ENCODE measurements at places on chromosomes 11 and 22.

DNA sequence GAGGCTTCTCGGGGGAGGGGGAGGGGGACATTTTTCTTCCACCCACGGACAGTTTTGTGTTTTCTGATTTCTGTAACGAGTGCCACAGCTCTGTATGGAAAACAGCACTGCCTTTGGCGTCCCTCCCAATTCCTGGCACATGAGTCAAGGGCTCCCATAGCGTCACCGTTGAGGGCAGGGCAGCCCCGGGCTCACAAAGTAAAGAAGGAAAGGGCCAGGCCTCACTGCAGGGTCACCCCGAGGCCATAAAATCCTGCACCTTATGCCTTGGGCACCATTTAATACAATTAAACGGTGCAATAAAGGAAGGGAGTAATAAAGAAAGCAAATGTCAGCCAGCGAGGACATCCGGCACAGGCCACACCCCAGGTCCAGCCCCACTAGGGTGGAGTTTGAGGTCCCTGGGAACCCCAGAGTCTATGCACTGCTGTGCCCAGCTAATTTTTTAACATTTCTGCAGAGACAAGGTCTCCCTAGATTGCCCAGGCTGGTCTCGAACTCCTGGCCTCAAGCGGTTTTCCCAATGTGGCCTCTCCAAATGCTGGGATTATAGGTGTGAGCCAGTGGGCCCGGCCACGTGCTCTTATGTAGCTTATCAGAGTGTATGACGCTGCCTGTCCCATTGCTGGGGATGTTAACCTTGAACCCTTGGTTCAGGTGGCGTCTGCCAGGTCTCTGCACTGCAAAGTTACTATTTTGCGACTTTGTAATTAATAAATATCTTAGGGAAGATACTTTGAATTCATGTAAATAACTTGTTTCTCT is 13.6 kb upstream of the MUC2 start:
- no peak for DNase-seq

GRCh38 chr11:88448131-88448670 is 110.7 kb upstream of the CTSC start:
- DNase-seq = no peak

DNA sequence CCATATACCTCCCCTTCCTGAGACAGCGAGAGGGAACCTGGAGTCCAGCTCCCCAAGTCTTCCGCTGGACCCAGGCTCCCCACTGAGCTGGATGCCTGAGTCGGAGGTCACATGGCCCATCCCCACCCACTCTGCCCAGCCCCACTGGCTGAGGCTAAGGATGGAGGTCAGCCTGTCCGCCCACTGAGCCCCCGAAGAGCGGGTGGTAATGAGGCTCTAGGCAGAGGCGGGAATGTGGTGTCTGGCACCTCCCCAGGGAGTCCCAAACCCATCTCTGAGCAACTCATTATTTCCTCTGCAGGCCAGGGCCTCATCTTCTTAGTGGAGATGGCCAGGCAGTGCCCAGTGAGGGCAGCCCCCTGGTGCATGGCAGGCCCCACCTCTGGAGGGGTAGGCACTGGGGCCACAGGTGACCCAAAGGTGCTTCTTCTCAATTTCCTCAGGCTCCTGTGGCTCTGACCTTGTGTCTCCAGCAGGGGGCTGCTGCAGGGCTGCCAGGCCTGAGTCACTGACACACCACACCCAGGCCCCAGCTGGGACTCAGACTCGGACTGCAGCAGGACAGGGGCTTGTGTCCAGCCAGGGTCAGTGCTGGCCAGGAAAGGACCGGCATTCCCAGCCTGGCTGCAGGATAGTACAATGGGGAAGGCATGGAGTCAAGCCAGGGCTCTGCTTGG is 10.2 kb upstream of the PDE2A start:
- DNase-seq = no peak

DNA sequence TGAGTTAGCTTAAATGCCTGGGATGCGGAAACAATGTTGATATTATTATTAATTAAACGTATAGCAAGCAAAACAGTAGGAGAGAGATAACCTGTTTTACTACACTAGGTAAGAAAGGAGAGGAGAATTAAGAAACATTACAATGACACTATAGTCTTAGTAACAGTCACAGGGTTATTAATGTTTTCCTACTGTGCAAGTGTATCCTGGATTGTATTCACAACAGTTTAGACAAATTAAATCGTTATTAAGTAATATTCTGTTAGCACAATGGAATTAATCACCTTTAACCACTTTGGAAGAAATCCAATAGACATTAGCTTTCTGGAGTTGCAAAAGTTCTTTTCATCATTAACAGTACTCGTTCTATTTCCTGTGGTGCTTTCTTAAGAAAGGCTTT is 3.4 kb downstream of the FAM181B start:
- DNase-seq = no peak

- no peak for DNase-seq
Observed at GRCh38 chr22:25420925-25421904, 143.3 kb upstream of the GRK3 start.

GRCh38 chr22:27557286-27558008 is 244.1 kb downstream of the MN1 start:
- no peak for DNase-seq

DNA sequence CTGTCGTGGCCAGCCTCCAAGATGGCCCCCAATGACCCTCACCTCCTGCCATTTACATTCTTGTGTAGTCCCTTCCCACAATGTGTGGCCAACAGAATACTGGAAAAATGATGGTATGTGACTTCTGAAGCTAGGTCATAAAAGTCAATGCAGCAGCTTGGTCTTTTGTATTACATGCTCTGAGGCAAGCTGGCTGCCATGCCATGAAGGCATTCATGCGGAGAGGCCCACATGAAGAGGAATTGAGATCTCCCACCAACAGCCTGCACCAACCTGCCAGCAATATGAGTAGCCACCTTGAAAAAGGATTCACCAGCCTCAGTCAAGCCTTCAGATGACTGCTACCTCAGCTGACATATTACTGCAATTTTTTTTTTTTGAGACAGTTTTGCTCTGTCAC is 4.6 kb downstream of the MRTFA start:
- DNase-seq = no peak

GRCh38 chr11:130689222-130689908 is 226.9 kb downstream of the SNX19 start:
- DNase-seq = no peak

- DNase-seq = no peak
Observed at GRCh38 chr11:72921028-72921716, 107.0 kb downstream of the ATG16L2 start.

- no peak for DNase-seq
Observed at GRCh38 chr11:80841675-80842074, 1400.8 kb upstream of the TENM4 start.

GRCh38 chr11:68584097-68584496 is 100.2 kb upstream of the GAL start:
- peak; percentile 16 for DNase-seq

GRCh38 chr22:44548981-44549380 is 50.9 kb upstream of the RTL6 start:
- no peak for DNase-seq

GRCh38 chr22:17370766-17371432 is 1.6 kb downstream of the CECR2 start:
- DNase-seq = no peak

DNA sequence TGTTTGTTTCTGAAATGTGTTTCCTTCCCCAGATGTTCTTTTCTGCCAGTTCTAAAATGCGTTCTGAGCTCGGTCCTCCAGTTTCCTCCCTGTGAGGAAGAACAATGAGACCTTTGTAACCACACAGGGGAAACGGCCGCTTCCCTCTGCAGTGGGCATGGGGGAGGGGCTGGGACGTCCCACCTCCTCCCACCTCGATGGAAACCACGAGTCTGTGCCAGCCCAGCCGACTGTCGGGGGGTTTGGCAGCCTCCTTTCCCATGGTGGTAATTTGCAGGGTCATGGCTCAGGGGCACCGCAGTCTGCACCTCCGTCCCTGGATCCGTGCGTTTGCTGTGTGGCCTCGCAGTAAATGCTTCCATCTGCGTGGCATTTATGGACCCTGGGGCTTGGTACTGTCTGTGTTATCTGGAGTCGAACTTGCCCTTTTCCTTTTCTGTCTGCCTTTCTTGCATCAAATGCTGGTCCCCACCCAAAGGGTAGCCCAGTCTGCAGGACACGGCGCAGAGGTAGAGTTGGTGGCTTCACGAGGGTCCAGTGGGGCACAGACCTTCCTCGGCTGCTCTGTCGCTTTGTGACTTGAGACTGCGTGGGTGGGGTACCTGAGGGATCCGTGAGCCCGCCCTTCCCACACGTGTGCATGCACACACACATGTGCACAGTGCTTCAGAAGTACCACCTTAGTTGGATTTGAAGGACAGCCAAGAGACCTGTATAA is 16.1 kb downstream of the LRP5 start:
- DNase-seq = no peak

GRCh38 chr22:41966607-41967240 is 2.5 kb upstream of the SEPTIN3 start:
- no peak for DNase-seq

GRCh38 chr22:23116506-23117263 is 25.1 kb downstream of the RSPH14 start:
- DNase-seq = no peak

- DNase-seq = no peak
Observed at GRCh38 chr11:68753300-68753699, 2.0 kb upstream of the TESMIN start.

DNA sequence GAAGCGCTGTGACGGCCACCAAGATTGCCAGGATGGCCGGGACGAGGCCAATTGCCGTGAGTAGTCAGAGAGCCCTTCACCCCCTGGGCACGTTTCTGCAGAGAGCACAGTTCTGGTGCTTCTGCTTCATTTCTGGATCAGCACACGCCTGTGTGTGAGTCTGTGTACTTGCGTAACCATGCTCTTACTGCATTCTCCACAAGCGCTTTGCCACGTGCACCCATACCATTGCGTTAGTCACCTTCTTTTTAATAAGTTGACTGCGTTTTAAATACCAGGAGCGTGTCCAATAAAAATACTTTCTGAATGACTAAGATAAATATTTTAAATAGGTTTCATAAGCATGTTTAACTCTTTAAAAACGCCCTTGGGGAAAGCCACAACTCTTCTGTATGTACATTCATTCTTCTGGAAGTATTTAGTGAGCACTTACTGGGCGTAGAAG is 143.0 kb upstream of the SORL1-AS1 start:
- no peak for DNase-seq

- no peak for DNase-seq
Observed at GRCh38 chr11:128474036-128474874, 113.1 kb downstream of the ETS1 start.

Measured in activated T-helper 9 cell treated with anti-CD3 and anti-CD28 coated beads, Interleukin-2, amount 50 U/mL, for 16 hours (primary cell).